NCI-H748 treated with DMSO at 0.1 percent for 48 hours (cell line): ENCODE measurements at places on chromosomes 16 and 17.

DNA sequence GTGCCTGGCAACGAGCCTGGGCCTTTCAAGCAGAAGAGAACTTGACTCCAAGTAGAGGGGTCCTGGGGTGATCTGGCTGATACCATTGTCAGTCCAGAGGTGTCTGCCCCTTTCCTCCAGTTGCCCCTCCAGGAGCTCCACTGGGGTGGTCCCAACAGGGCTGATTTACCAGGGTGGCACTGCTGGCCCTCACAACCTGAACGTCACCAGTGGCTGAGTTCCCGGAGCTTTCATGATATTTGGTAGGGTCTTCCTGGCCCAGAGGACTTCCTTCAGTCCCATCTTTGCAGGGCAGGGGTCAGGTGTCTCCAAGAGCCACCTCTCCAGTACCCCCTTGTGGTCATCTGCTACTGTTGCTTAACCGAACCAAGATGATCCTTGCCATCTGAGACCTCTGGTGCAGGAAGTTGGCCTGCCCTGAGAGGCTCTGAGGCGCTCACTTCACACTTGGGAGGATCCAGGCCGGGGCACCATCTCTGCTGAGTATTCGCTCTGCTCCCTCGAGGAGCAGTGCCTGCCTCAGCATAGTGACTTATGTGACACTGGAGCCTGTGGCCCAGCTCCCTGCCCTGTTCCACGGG, 3.5 kb downstream of the LIMD2 start:
- no peak for DNase-seq

- no peak for DNase-seq
These were observed 6.9 kb downstream of the PPY start for GRCh38 chr17:43935204-43935925.

GRCh38 chr16:87145181-87146176, 171.7 kb downstream of the C16orf95 start:
- no peak for DNase-seq

- no peak for DNase-seq
These were observed 36.8 kb downstream of the RPGRIP1L start for GRCh38 chr16:53666786-53667415.

DNA sequence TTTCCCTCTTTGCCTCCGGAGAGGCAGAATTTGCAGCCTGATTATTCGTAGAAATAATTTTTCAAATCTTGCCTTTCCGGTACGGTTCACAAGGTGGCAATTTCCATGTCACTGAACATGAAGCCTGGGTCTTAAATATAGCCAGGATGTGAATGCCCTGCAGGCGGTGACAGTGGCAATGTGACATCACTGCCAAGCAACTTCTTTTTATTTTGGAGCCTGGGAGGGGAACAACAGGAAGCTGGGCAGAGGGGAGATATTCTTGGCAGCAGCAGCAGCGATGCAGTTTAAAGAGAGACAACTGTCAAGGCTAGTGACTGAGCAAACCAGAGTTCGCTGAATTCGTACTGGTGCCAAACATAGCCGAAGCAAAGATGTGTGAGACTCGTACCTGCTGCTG, 171.1 kb downstream of the SNX29 start:
- DNase-seq, result no peak

- no peak for DNase-seq
These were observed 43.4 kb downstream of the OSBPL7 start for GRCh38 chr17:47778184-47778635.

DNA sequence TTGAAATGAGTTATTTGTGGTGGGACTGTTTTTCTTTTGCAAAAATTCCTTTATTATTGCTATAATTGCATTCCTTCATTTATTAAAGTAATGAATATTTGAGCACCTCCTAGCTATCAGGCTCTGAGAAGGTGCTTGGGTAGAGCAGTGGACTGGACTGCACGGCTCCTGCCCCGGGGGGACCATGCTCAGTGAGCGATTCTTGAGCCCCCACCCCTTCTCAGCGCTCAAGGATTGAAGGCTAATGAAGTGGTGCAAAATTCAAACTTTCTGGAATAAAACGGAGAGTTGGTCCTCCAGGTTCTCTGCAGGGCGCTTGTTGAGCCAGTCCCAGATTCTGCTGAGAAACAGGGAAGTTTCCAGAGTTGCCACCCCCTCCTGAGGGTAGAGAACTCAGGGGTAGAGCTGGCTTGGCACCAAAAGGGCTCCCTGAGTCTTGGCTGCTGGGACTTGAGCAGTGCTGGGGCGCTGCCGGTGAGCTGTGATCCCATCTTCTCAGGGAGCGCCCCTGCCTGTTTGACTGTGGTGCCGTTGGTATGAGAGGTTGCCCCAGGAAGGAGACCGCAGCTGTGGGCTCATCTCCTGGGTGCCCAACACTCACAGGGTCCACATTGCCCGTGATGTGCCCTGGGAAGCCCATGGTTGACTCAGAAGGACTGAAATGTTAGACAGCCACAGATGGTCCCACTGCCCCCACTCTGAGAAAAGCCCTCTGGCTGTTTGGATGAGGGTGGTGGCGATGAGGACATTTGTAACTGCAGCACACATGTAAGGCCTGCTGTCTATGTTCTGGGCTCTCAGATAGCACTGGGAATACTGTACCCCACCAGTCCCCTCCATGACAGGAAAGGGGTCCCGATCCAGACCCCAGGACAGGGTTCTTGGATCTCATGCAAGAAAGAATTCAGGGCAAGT, 20.0 kb downstream of the KSR1 start:
- DNase-seq, result no peak

DNA sequence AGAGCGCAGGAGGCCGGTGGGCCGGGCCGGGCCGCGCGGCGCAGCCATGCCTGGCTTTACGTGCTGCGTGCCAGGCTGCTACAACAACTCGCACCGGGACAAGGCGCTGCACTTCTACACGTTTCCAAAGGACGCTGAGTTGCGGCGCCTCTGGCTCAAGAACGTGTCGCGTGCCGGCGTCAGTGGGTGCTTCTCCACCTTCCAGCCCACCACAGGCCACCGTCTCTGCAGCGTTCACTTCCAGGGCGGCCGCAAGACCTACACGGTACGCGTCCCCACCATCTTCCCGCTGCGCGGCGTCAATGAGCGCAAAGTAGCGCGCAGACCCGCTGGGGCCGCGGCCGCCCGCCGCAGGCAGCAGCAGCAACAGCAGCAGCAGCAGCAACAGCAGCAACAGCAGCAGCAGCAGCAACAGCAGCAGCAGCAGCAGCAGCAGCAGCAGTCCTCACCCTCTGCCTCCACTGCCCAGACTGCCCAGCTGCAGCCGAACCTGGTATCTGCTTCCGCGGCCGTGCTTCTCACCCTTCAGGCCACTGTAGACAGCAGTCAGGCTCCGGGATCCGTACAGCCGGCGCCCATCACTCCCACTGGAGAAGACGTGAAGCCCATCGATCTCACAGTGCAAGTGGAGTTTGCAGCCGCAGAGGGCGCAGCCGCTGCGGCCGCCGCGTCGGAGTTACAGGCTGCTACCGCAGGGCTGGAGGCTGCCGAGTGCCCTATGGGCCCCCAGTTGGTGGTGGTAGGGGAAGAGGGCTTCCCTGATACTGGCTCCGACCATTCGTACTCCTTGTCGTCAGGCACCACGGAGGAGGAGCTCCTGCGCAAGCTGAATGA, 606 bp downstream of the THAP11 start:
- DNase-seq, result no peak

DNA sequence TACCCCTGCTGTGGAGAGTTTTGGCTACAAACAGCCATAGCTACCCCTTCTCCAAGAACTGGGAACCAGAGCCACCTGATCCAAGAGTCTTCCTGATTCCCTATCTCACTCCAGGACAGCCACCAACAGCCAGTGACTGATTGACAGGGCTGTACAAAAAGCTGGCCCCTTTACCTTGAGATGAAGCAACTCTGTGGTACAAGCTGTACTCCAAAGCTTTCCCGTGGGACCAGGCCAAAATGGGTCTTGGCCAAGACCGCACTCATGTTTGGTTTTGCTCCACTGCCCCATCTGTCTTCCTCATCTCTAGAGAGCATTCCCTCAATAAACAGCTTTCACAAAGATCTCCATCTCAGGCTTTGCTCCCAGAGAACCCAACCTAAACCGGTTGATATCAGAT, 43.6 kb downstream of the RNF157 start:
- DNase-seq, result no peak

DNA sequence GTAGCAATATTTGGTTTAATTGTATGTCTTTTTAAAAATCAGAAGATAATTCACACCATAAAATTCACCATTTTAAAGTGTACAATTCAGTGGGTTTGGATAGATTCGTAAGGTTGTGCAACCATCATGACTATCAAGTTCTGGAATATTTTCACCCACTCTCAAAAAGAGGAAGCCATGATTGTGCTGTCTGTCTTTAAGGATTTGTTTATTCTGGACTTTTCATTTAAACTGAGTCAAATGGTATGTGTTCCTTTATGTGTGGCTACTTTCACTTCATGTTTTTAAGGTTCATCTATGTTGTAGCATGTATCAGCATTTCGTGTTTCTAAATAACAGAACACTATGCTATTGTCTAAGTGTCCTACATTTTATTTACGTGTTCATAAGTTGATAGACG, 68.1 kb upstream of the CPHXL start:
- no peak for DNase-seq

GRCh38 chr17:75074532-75074931, 13.2 kb upstream of the SLC16A5 start:
- DNase-seq, result no peak

GRCh38 chr17:13044572-13045065, 26.8 kb upstream of the ELAC2 start:
- DNase-seq, result no peak

DNA sequence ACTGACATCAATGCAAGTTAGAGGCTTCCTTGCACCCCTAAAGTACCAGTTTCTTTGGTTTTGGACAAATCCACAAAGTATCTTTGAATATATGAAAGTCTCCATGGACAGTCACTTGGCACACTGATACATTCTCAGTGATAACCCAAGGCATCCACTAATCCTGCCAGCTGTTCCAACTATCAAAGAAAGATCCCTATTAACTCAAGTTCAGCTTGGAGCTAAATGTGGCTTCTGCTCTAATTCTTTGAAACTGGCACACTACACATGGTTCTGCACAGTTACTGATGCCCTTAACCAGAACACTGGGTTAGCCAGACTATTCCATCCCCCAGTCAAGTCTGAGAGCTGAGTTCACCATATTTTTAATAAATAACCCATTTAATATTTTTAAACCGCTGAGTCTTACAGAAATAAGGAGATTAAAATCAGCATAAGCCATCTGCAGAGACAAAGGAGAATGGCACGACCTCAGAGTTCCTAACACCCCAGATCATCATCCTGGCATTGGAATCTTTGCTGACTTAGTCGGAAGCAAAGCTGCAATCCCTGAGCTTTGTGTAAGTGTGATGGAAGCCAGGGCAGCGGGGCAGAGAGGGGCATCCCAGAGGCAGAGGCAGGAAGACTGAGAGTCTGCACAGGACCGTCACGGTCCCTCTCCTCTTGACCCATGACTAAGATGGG, 6.3 kb downstream of the CACNG1 start:
- DNase-seq, result no peak

DNA sequence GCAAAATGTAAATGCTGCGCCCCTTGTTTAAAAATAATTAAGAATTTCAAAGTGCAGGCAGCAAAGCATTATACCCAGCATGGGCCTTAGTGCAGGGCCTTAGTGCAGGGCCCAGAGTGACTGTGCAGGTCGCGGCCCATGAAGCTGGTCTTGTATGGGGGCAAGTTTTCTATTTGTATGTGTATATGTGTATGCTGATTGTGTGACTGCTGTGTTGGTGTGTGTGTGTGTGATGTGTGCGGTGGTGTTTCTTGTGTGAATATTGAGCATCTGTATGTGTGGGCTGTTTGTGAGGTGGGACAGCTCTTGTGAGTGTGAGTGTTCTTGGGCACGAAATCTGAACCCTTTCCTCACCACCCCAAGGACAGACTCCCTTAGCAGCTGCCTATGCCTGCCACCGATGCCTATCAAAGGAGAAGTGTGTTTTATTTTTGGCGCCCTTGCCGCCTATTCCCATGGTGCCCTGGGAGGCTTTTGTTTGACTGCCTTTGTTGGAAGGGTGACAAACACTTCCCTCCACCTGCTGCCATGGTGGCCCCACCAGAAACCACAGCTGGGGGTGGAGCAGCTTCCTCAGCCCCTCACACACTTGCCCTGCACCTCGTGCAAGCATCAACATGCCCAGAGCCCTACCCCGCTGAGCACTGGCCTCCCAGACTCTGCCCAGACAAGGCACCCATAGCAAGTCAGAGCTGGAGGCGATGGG, 18.0 kb downstream of the CCR7 start:
- peak; percentile 43 for DNase-seq

DNA sequence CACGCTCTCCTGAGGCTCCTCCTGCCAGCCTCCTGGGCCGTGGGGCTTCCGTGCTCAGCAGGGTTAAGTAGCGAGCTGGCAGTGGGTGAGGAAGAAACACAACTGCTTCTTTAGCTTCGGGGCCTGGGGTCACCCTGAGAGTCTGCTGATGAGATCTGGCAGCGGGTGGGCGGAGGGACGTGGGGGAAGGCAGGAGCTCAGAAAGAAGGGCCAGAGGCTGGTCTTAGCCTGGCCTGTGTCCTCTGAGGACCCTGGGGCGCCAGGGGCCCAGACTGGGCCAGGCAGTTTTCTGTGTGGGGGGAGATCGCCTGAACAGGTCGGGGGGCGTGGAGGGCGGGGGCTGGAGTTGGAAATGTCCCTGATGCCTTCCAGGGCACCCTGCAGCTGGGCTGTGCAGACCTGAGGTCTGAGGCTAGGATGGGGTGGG, 97.8 kb upstream of the GSE1 start:
- no peak for DNase-seq

GRCh38 chr17:59804901-59805465, 87.8 kb downstream of the TUBD1 start:
- DNase-seq, result no peak

DNA sequence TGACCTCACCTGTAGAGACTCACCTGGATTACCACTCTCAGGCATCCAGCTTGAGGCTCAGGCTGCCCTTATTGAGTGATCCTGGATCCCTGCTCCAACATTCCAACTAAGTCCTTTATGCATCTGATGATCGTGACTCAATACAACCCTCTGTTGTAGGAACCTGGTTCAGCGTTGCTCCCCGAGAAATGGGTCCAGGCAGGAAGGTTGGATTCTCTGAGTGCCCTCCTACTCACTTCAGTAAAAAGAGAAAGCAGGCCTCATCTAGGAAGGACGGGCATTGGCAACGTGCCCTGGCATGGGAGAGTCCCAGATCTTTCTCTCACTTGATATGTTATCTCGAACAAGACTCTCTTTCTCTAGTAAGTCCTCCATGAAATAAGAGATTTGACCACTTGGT, at the start of gene OR3A1:
Gene OR3A1 (minus strand): TSS at position 101 of the 400 bp plus-strand sequence. CDS start 5,778 bp downstream, outside the sequence.
- no peak for DNase-seq

DNA sequence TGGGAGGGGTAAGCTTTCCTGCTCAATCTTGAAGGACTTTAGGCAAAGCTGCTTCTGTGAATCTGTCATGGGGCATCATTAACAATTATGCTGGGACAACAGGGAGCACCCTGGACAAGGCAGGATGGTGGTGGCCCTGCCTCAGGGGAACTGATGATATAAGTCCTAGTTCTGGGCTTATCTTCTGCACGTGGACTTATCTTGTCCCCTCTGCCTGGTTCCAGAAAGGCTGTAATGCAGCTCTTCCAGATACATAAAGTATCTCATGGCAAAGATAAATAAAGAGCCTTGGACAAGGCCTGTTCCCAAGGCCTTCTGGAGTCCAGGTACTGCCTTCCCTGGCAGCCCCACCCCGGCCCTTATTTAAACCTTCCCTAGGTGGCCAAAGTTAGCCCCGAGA, 6.0 kb upstream of the ZNF385C start:
- no peak for DNase-seq

GRCh38 chr17:40244255-40244654, 25.2 kb downstream of the WIPF2 start:
- DNase-seq, result no peak

GRCh38 chr17:44905006-44906000, 6.1 kb upstream of the EFTUD2 start:
- DNase-seq, result no peak

GRCh38 chr16:53034306-53034705, 18.4 kb downstream of the CHD9NB start:
- DNase-seq, result no peak
